ENCODE measurements at places on chromosomes 7 and 10.

- DNase-seq: no peak
Observed at GRCh38 chr10:132117636-132118190, 52.0 kb downstream of the JAKMIP3 start.

- no peak for DNase-seq
Observed at GRCh38 chr7:98034081-98035035, 44.4 kb upstream of the OCM2 start.

DNA sequence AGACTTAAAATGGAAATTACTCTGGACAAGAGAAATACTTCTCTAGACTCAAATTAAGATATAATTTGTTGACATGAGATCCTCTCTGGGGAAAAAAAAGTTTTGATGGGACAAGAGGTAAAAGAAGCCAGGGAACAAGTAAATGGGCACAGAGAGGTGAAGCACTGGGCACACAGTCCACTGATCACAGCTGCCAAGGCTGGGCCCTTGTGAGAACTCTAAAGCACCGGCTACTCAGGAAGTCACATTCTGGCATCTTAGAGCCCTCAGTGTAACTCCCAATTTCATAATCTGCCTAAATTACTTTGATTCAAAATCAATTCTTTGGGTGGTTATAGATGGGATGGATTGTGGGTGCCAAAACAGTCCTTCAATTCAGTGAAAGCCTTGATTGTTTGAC is 123.2 kb upstream of the CACNA2D1 start:
- peak; percentile 38 for DNase-seq

DNA sequence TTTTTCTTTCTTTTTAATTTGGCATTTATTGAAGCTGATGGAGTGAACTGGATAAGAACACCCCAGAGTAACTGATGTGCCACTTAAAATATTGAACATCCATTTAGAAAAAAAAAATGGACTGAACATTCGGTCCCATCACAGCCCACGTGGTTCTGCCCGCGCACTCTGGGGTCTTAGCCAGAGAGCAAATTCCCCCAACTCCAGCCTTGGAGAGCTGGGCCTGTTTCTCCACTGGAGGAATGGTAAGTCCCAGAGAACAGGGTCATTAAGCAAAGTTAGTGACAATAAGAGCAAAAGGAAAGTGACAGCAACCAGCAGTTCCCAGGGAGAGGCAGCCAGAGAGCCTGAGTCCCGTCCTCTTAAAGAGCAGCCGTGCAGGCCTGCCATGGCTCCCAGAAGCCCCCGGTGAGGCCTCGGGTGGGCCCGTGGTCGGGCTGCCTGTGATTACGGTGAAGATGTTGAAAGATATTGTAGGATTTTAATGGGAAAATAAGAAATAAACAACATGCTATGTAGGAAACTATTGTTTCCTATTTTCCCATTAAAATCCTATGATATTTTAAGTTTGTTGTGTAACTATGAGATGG is 487.9 kb upstream of the MKI67 start:
- DNase-seq: no peak

DNA sequence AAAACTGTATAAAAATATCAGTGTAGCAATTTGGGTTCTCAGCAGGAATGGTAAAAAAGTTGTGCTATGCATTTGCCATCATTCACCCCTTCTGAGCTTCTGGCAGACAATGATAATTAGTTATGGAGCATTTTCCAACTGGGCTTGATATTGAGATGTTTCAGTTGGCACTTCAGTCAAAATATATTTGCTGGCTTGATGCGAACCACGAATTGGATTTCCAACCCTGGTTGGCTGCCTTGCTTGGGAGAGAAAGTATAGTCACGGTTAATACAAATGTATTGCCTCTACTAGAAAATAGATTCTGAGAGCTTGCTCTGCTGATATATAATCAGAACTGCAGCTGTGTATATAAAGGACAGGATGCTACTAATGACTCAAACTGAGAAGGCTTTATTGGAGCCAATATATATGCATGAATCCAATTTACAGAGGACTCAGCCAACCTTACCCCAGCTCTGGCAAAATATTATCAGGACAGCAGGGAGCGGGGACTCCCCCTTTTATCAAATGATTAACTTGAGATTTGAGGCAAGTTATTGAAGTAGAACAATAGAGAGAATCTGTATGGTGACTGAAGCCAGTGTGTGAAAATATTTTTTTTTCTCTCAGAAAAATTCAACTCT is 219.8 kb upstream of the SMIM30 start:
- no peak for DNase-seq

DNA sequence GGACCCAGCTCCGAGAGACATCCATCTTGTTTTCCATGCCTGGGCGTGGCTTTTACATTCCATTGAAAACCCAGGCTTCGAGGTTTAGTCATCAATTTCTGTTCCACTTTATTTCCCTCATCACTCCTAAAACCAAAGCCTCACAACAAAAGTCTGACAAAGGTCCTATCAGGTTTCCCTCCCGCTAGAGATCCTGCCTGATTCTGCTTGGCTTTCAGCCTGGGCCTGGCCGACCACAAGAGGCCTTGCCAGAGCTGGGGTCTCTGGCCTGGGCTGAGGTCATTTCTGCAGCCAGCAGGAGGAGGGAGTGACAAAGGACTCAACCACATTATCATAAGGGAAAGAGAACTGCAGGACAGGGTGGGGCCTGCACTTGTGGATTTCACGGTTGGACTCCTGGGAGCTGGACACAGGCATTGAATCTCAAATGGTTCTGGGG is 167.0 kb downstream of the FANK1 start:
- DNase-seq: no peak

GRCh38 chr10:29356931-29357330 is 68.1 kb downstream of the LYZL1 start:
- no peak for DNase-seq

DNA sequence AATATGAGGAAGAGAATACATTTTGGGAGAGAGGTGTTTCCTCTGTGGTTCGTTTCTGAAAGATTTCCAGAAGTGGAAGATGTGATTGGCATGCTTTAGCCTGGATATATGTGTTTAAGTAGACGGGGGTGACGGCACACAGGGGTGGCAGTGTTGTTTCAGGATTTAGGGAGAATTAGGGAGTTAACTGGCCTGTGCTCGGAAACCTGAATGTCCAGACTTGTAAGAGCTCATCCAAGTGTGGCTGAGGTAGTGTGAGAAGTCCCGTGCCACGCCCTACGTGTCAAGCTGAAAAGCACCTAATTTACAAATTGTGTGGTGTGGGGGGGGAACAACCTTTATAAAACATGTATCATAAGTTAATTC is 1.1 kb downstream of the RALA start:
- no peak for DNase-seq

DNA sequence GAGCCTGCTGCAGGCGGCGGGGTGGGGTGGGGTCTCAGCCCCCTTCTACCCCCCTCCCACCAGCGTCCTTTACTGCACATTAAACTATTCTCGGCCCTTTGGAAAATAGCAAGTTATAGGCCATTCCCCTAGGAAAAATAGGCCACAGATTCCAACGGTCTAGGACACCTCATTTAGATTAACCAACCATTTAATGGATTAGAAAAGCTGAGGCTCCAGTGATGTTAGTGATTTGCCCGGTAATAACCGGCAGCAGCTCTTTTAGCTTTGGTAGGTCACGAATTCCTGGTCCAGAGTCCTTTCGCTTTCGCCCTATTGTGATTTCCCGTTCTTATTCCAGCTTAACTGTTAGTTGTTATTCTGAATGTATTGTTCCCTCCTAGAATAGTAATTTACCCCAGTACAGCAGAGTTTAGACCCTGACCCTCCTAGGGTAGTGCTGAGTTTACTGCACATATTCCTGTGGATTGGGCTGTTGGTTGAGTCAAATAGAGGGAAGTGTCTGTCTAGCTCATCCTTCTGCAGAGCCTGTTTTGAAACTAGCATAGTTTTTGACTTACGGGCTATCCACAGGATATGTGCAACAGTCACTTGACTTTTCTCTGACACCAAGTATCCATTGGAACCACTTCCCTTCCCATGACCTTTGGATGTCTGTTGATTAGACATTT is 754 bp downstream of the GSTO1 start:
- DNase-seq: no peak

GRCh38 chr7:156378806-156379205 is 261.8 kb upstream of the RNF32 start:
- DNase-seq: no peak

DNA sequence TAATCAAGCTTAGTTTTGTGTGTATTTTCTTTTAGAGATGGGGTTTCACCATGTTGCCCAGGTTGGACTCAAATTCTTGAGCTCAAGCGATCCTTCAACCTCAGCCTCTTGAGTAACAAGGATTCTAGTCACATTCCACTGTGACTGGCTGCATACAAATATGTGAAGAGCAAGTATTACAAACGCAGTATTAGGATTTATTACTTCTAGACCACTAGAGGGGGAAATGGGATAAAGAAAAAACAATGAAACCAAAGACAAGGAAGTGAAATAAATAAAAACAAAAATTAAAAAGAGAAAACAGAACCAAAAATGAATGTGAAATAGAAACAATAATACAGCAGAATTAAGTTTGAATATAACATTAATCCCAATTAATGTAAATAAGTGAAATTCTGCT is 308.7 kb downstream of the ANKRD30A start:
- DNase-seq: no peak

DNA sequence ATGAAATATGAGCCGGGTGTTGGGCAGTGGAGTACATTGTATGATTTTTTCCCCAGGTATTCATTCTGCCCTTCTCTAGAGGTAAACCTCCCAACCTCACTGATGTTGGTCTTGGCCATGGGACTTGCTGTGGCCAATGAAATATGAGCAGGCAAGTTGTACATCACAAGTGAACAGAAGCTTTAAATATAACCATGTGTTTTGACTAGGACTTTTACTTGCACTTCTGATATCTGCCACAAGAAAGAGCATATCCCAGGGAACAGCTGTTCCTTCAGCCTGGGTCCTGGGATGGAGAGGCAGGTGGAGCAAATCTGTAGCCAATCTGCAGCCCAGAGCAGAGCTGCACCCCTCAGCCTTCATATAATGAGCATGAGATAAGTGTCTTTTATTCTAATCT is 109.8 kb upstream of the PALS2 start:
- DNase-seq: no peak

GRCh38 chr10:89217057-89217990 is 10.2 kb upstream of the CH25H start:
- no peak for DNase-seq

GRCh38 chr10:89274928-89275327 is 23.4 kb upstream of the LIPA start:
- DNase-seq: no peak

DNA sequence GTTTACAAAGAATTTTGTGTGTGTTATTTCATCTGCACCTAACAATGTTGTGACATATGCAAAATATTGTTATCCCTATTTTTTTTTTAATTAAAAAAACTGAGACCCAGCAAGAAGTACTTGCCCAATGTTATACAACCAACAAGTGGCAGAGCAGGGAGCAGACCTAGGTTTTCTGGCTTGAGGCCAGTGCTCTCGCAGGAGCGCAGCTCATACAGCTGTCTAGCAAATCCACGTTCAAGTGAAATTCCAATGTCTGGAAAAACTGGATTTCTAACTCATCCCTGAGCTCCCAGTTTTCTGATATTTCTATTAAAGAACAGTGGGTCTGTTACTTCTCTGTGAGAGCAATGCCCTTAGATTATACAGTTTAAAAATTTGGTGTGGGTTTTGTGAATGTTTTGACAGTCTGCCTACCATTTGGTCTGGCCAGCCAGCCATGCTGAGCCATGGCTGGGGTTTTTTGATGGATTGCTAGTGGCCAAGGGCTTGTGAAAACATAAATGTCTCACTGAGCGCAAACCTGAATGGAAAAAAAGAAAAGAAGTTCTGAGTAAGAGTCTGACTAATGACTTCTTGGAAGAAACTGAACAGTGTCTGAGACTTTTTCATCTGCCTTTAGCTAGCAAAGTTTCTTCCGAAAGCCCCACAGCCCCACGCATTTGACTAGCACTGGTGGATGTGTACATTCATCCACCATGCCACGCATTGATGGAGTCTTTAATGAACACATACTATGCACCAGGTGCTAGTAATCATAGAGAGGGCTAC is 15.4 kb upstream of the PRF1 start:
- no peak for DNase-seq

DNA sequence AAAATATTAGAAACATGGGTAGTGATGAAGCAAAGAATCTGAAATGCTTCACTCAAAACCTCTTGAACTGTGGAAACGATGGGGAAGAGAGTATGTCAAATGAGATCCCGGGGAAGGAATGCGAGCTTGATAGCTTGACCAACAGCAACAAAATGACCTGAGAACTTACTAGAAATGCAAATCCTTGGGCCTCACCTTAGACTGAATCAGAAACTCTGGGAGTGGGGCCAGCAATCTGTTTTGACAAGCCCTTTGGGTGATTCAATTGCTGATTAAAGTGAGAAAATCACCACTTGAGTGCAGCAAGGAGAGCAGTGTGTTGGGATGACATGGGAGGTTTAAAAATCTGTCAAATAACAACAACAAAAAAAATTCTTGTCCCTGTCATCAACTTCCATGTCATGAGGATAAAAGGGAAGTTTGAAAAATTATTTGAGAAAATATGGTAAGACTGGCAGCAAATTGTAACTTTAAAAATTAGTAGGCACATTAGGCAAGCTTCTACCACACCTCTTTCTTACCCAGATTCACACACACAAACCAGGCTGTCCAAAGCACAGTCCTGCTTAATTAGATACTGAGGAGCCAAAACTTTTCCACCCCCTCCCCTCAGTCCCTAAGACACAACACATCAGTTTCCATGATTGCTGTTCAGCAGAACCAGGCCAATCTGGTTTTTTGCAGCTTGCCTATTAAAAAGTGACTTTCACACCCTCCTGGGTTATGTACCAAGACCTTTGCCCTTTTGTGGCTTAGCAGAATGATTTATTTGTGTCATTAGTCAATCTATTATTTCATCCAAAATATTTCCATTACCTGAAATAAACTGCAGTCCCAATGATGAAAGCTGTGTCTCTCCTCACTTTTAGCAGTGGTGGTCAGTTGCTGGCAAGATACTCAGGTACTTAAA is 15.6 kb downstream of the CALCR start:
- DNase-seq: no peak

DNA sequence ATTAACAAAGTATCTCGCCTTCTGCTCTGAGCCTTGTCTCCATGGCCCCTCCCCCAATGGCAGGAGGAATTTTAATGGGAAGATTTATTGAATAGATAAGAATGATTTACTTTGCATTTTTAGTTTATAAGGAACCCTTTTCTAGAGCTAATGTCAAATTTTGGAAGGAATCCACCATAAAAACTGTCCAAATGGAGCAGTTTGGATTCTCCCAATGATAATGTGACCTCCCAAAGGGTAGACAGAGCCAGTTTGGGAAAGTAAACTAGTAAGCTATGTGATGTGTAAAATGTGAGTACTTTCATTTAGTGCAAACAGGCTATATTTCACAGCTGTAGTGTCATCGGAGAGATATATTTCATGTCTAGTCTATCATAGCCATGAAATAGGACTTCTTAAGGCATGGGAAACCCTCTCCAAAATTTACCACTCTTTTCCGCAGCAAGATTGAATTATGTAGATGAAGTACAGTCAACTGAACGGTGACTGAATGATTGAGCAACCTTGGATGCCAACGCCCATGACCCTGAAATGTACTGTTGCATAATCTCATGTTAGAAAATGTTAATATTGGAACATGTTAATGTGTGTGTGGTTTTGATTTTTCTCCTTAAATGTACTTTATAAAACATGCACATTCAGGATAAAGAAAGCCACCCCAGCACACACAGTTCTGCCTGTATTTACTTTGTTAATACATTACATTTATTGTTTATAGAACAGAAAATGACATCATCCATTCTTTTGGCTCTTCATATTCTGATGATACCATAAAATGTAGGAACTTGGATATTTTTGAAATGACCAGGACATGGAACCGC is 140.6 kb downstream of the NRP1 start:
- no peak for DNase-seq

- DNase-seq: no peak
Observed at GRCh38 chr7:8015100-8015745, 46.6 kb downstream of the GLCCI1 start.

All from heart right ventricle (tissue), 16 donors.